ENCODE measurements at places on chromosomes 11 and 22. TPM values are rescaled to one million over a fixed set of nuclear protein-coding genes. Genes with fewer than 3 reads are reported as not detected.

DNA sequence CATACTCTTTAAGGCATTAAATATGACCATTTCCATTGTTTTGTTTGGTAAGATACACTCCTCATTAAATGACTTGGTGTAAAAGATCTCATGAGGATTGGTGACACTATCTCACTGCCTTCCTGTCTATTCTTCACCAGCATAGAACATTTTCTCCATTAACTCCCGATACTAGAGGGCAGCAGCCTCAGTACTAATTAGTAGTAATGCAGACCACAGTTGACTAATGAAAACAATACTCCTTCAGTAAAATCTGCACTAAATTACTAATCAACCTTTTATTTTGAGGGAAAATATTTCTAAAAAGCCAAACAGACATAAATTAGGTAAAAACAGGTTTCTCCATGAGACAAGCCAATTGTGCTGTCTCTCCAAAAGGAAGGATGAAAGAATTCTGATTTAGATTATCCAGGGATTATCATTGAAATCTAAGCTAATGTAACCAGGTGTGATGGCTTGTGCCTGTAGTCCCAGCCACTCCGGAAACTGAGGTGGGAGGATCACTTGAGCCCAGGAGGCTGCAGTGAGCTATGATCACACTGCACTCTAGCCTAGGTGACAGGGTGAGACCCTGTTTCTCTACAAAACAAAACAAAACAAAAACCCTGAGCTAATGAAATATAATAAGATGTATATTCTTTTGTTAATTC lies 9.4 kb downstream of the PGM2L1 start:
- no peaks in the 10 kb centered on the region for H3K4me1 ChIP-seq
- peak overlapping the region; percentile 6 for H3K4me3 ChIP-seq
- DNase-seq = peak; percentile 50
- H3K27ac ChIP-seq = no peak overlapping the region
- no peaks in the 10 kb centered on the region for H3K27me3 ChIP-seq
- no peaks in the 10 kb centered on the region for H3K36me3 ChIP-seq

GRCh38 chr11:81000735-81001134 lies 1559.9 kb upstream of the TENM4 start:
- DNase-seq = no peak
- H3K27me3 ChIP-seq = no peaks in the 10 kb centered on the region
- H3K4me1 ChIP-seq = no peaks in the 10 kb centered on the region

IFITM10 gene
- 0.77 TPM for total RNA-seq

DNA sequence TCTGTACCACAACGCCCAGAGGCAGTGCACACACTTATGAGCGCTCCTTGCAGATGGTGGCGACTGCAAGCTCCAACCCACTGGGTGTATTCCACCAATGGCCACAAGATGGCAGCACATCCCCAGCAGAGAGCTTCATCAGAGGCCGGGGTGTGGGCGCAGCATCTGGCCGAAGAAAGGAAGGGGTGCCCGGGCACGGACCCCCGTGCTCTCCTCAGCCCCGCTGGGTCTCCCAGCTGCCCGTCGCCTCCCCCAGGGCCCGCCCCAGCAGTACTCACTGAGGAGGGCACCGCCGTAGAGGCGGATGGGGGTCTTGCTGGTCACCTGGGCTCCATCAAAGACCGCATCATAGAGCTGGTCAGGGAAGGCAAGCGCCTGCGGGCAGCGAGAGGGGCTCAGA lies 14.2 kb downstream of the TP53I11 start:
- H3K27me3 ChIP-seq = no peaks in the 10 kb centered on the region
- H3K4me3 ChIP-seq = no peak overlapping the region
- peaks cover 26% of the 10 kb centered on the region for H3K36me3 ChIP-seq
- no peak overlapping the region for H3K27ac ChIP-seq
- peak; percentile 81 for DNase-seq

GRCh38 chr11:107017104-107017432 lies 1.2 kb downstream of the GUCY1A2 start:
- no peaks in the 10 kb centered on the region for H3K4me1 ChIP-seq
- no peak for DNase-seq
- peak overlapping the region; percentile 81 for H3K4me3 ChIP-seq
- no peaks in the 10 kb centered on the region for H3K36me3 ChIP-seq

DNA sequence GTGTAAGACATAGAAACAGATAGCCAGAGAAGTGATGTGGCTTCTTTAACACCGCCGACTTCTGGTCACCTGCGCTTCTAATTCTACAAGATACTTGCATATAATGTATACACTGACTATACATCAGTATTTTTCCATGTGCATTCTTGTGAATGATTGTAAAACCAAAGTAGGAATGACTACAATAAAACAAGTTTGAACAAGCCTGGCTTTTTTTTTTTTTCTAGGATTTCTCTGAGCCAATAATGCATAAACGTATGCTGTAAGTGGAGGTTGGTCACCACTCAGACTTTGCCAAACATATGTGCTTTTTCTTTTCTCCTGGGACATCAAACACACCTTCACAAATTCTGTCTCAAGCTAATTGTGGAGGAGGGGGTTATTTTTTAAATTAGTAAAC lies 237.8 kb upstream of the KIRREL3 start:
- no peaks in the 10 kb centered on the region for H3K4me1 ChIP-seq
- H3K36me3 ChIP-seq = no peaks in the 10 kb centered on the region
- H3K27me3 ChIP-seq = no peaks in the 10 kb centered on the region

CHEK2 gene
- 54.4 TPM for total RNA-seq

DNA sequence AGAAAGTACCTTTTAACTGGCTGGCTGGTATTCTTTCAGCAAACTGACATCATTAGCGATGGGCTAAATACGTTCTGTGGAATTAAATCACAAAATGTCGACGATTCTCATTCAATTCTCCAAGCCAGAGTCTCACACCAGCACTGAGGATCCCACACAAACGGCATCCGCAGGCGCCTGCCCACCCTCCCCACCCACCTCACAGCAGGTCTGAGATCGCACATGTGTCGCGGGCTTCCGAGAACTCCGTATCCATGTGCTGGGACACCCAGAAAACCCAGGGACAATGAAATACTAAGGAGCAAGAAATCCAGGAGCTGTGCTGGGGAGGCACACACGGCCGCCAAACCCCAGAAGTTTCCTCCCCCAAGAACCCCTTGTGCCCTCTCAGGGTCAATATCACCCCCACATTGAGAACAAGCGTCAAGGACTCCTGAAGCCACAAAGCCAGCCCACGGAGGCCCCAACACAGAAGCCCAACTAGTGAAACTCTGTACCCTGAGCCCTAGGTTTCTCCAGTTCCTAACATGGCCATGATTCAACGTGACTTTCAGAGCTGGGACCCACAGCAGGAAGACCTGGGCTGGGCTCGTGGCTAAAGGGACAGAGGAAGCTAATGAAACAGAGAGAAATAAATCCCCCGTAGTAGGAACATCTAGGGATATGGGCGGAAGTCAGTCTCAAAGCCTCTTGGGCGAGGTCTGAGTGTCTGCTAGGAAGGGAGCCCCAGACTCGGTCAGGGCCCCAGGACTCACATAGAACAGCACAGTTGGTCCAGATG lies 8.0 kb downstream of the TOLLIP start:
- no peaks in the 10 kb centered on the region for H3K4me1 ChIP-seq
- DNase-seq = peak; percentile 14
- no peaks in the 10 kb centered on the region for H3K27me3 ChIP-seq
- no peak overlapping the region for H3K4me3 ChIP-seq
- no peak overlapping the region for H3K27ac ChIP-seq

GRCh38 chr11:129705341-129705740 lies 110.3 kb upstream of the TMEM45B start:
- no peaks in the 10 kb centered on the region for H3K27me3 ChIP-seq
- DNase-seq = no peak
- H3K27ac ChIP-seq = no peak overlapping the region
- H3K36me3 ChIP-seq = no peaks in the 10 kb centered on the region
- no peaks in the 10 kb centered on the region for H3K4me1 ChIP-seq

TCN1 gene
- not detected for total RNA-seq

GRCh38 chr22:48197189-48197690 lies 1434.8 kb downstream of the TBC1D22A start:
- H3K4me1 ChIP-seq = peaks cover 10% of the 10 kb centered on the region
- DNase-seq = no peak
- H3K36me3 ChIP-seq = no peaks in the 10 kb centered on the region
- H3K27ac ChIP-seq = no peak overlapping the region
- H3K4me3 ChIP-seq = no peak overlapping the region

- peaks cover 2% of the 10 kb centered on the region for H3K4me1 ChIP-seq
- H3K36me3 ChIP-seq = no peaks in the 10 kb centered on the region
- peak; percentile 78 for DNase-seq
- H3K27ac ChIP-seq = no peak overlapping the region
- H3K27me3 ChIP-seq = no peaks in the 10 kb centered on the region
Measured at GRCh38 chr11:67006029-67006884, 16.7 kb upstream of the SYT12 start.

- H3K4me1 ChIP-seq = peaks cover 5% of the 10 kb centered on the region
- H3K36me3 ChIP-seq = no peaks in the 10 kb centered on the region
- no peaks in the 10 kb centered on the region for H3K27me3 ChIP-seq
- no peak overlapping the region for H3K4me3 ChIP-seq
Measured at GRCh38 chr11:10673501-10674062, 20.0 kb downstream of the IRAG1 start.

DNA sequence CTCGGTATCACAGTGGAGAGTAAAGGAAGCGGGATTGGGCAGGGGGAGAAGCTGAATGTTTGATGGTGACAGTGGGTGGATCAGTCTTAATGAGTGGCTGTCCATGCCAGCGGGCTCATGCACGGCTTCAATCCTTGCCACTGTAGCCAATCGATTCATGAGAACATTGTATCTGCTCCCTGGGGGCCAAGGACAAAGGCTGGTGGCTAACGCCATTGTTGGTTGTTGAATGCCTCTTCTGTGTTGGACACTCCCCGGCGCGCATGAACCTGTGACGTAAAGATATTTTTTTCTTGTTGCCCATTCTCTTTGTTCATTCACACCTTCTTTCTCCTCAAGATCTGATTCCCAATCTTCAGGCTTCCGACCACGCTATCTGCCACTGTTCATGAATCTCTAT lies 20.9 kb upstream of the ATXN10 start:
- no peaks in the 10 kb centered on the region for H3K36me3 ChIP-seq
- no peaks in the 10 kb centered on the region for H3K4me1 ChIP-seq
- no peaks in the 10 kb centered on the region for H3K27me3 ChIP-seq
- no peak overlapping the region for H3K27ac ChIP-seq
- H3K4me3 ChIP-seq = no peak overlapping the region

GRCh38 chr11:128897826-128898225 lies 6.7 kb downstream of the KCNJ5 start:
- no peaks in the 10 kb centered on the region for H3K36me3 ChIP-seq
- no peak for DNase-seq
- no peak overlapping the region for H3K27ac ChIP-seq
- peaks cover 41% of the 10 kb centered on the region for H3K27me3 ChIP-seq
- no peaks in the 10 kb centered on the region for H3K4me1 ChIP-seq

C22orf31 gene
- not detected for total RNA-seq

- no peak overlapping the region for H3K27ac ChIP-seq
- no peak for DNase-seq
- H3K27me3 ChIP-seq = no peaks in the 10 kb centered on the region
- H3K4me3 ChIP-seq = no peak overlapping the region
Measured at GRCh38 chr11:72703267-72704008, 29.2 kb upstream of the PDE2A start.

ARCN1 gene
- total RNA-seq = 152 TPM

DDI1 gene
- not detected for total RNA-seq

NLRP14 gene
- total RNA-seq = not detected

DNA sequence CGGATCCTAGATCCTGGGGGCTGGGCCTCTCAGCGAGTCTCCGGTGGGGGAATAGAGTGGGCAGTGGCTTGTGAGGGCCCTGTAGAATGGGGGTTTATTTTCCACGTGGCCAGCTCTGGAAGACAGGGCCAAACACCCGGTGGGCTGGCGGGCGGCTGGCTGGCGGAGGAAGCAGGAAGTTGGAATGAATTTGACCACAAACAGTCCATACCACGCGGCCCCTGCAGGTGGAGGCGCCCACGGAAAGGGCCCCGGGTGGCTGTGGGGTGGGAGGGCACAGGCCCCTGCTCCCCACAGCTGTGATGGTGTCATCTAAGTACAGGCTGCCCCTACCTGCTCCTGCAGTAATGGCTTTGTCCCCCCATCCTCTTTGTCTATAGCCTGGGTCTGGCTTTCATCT lies 15.1 kb downstream of the MCAT start:
- no peak overlapping the region for H3K4me3 ChIP-seq
- H3K36me3 ChIP-seq = peaks cover 13% of the 10 kb centered on the region
- H3K27ac ChIP-seq = no peak overlapping the region
- H3K27me3 ChIP-seq = no peaks in the 10 kb centered on the region
- H3K4me1 ChIP-seq = no peaks in the 10 kb centered on the region
- DNase-seq = no peak

DNA sequence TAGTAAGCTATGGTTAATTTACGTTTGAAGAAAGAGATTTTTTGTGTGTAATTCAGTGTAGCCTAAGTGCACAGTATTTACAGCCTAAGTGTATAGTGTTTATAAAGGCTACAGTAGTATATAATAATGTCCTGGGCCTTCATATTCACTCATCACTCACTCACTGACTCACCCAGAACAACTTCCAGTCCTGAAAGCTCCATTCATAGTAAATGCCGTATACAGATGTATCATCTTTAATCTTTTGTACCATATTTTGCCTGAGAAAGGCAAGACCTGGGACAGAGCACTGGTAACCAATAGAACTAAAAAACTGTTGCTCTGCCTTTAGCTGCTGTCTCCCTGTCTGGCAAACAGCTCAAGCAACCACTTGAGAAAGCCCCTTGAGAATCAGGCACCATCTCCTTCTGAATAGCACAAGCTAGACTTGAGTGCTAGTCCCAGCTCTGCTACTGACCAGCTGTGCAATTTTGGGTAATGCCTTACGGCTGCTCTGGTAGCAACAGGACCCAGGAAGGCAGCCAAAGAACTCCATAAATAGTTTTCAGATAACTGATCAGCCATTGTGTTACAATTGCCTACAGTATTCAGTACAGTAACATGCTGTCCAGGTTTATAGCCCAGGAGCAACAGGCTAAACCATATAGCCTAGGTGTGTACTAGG lies 131.3 kb downstream of the KCNC1 start:
- H3K4me3 ChIP-seq = no peak overlapping the region
- H3K27me3 ChIP-seq = no peaks in the 10 kb centered on the region
- H3K36me3 ChIP-seq = peaks cover 24% of the 10 kb centered on the region
- no peak overlapping the region for H3K27ac ChIP-seq

DNA sequence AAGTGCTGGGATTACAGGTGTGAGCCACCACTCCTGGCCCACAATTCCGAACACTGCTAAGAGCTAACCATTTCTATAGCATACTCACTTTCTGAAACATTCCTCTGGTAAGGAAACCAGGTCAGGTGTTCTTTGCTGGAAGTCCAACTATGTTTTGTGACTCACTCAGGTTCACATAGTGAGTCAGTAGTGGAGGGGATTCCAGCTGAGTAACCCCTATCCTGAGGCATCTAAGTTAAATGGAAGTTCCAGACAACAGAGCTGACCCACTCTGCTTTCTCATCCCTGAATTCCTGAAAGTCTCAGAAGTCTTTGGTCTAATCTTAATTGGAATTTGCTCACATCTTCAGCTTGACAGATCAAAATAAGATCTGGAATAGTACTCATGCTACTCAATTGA lies 3.0 kb upstream of the CHRNA10 start:
- DNase-seq = no peak
- H3K27ac ChIP-seq = no peak overlapping the region
- H3K27me3 ChIP-seq = no peaks in the 10 kb centered on the region
